ENCODE measurements at places on chromosomes 12 and 14. TPM values are rescaled to one million over a fixed set of nuclear protein-coding genes. Genes with fewer than 3 reads are reported as not detected.

- H3K27me3 ChIP-seq, result no peaks in the 10 kb centered on the region
- H3K4me1 ChIP-seq, result peaks cover 30% of the 10 kb centered on the region
- no peak for DNase-seq
- H3K4me3 ChIP-seq, result no peak overlapping the region
- H3K36me3 ChIP-seq, result no peaks in the 10 kb centered on the region
Observed at GRCh38 chr14:71464840-71465239, 467.4 kb upstream of the RGS6 start.

Gene PLEKHG7
- total RNA-seq, result not detected

DNA sequence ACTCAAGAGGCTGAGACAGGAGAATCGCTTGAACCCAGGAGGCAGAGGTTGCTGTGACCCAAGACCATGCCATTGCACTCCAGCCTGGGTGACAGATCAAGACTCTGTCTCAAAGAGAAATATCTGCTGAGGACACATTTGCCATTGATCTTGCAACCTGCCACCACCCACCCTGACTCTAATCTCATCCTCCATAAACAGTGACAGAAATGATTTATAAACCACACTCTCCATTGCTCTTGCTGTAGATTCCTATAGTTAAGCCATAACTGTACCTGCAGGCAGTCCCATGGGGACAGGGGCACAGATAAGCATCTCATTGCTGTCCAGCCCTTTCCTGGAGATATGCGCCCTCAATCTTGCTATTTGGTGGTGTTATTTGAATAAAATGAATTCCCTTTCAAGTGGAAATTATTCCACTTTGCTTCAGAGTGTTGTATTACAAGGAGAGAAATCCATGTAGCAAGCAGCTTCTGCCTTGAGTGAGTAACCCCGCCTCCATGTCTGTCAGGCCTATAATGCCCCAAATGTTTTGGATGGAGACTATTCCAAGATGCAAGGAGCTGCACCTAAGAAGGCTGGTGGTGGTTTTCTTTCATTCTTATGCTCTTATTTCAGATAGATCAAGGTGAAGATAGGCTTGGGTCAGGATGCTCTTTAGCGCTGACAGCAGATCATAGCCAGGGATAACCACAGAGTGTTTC, 3.0 kb upstream of the ZDHHC22 start:
- H3K4me3 ChIP-seq, result no peak overlapping the region
- DNase-seq, result no peak
- H3K27me3 ChIP-seq, result peaks cover 77% of the 10 kb centered on the region
- no peak overlapping the region for H3K27ac ChIP-seq
- H3K36me3 ChIP-seq, result no peaks in the 10 kb centered on the region

GRCh38 chr12:1350055-1350933, 244.1 kb downstream of the FBXL14 start:
- peak overlapping the region; percentile 53 for H3K27ac ChIP-seq
- H3K27me3 ChIP-seq, result no peaks in the 10 kb centered on the region
- no peaks in the 10 kb centered on the region for H3K36me3 ChIP-seq
- no peak overlapping the region for H3K4me3 ChIP-seq

DNA sequence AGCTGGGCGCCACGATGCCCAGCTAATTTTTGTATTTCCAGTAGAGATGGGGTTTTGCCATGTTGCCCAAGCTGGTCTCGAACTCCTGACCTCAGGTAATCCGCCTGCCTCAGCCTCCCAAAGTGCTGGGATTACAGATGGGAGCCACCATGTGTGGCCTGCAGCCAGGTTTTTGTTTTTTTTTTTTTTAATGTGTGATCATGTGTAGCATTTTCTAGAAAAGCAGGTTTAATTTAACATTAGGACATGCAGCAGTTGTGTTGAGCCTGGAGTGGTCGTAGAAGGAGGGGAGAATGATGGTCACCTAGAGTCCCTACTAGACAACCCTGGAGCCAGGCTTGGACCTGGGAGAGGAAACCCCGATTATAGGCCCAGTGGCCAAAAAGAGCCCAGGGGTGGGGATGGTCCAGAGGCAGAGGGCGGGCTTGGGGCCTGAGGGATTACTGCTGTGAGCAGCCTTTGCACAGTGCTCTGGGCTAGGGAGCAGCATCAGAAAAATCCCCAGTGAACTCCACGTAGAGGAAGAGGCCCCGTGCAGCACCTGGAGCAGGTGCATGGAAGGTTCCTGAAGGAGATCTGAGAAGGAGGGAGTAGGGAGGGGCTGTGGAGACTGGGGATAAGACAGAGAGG, 13.6 kb downstream of the DLK1 start:
- H3K27me3 ChIP-seq, result no peaks in the 10 kb centered on the region
- H3K4me3 ChIP-seq, result no peak overlapping the region

- peak; percentile 1 for DNase-seq
- H3K4me3 ChIP-seq, result no peak overlapping the region
- no peak overlapping the region for H3K27ac ChIP-seq
- H3K27me3 ChIP-seq, result no peaks in the 10 kb centered on the region
Observed at GRCh38 chr12:23209793-23210192, 584.8 kb downstream of the ETNK1 start.

DNA sequence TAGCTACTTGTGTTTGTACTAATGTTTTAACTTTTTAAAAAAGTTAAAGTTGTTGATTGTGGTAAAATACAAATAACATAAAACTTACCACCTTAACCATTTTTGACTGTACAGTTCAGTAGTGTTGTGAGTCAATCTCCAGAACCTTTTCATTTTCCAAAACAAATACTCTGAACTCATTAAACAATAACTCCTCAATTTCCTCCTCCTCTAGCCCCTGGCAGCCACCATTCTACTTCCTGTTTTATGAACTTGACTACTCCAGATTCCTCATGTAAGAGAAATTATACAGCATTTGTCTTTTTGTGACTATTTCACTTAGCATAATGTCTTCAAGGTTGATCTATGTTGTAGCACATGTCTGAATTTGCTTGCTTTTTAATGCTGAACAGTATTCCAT, 299.1 kb upstream of the AMIGO2 start:
- H3K4me1 ChIP-seq, result peaks cover 21% of the 10 kb centered on the region
- H3K27ac ChIP-seq, result peak overlapping the region; percentile 94
- DNase-seq, result peak; percentile 26
- H3K4me3 ChIP-seq, result no peak overlapping the region
- H3K36me3 ChIP-seq, result no peaks in the 10 kb centered on the region

Gene GLT1D1
- not detected for total RNA-seq

DNA sequence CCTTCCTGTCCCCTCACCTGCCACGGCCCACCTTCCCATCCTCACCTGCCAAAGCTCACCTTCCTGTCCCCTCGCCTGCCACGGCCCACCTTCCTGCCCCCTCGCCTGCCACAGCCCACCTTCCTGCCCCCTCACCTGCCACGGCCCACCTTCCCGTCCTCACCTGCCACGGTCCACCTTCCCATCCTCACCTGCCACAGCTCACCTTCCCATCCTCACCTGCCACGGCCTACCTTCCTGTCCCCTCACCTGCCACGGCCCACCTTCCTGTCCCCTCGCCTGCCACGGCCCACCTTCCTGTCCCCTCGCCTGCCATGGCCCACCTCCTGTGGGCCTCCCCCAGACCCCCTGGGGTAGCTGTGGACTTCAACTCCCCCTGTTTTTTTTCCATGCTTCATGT, 48.8 kb upstream of the GPR68 start:
- H3K36me3 ChIP-seq, result no peaks in the 10 kb centered on the region
- no peaks in the 10 kb centered on the region for H3K4me1 ChIP-seq
- H3K27ac ChIP-seq, result no peak overlapping the region
- no peak overlapping the region for H3K4me3 ChIP-seq
- DNase-seq, result no peak

GRCh38 chr12:106919910-106920544, 35.7 kb upstream of the TMEM263 start:
- H3K36me3 ChIP-seq, result no peaks in the 10 kb centered on the region
- peak; percentile 69 for DNase-seq
- H3K4me3 ChIP-seq, result no peak overlapping the region
- H3K27me3 ChIP-seq, result no peaks in the 10 kb centered on the region

Gene GCN1
- 79.7 TPM for total RNA-seq

Gene P2RX2
- total RNA-seq, result not detected

Gene RNU4-1
- total RNA-seq, result not detected

DNA sequence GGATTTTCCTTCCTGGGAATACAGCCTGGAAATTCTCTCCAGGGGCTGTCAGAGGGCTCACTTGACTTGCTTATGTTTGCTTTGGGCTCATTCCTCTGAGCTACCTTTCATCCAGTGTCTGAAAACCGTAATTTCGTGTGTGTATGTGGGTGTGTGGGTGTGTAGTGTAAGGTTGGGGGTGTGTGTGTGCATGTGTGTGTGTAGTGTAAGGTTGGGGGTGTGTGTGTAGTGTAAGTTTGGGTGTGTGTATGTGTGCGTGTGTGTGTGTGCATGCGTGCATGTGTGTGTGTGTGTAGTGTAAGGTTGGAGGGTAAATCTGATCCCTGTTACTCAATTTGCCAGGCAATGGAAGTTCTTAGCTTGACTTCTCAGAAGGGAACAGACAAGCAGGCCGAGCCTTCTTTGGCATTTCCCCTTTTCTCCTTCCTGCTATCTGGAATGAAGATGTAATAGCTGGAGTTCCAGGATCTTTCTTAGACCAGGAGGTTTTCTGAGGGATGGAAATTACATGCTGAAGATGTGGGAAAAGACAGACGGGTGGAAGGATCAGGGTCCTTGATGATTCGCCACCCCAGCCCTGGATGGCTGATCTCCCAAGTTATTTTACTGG, 15.5 kb upstream of the BEGAIN start:
- no peak overlapping the region for H3K4me3 ChIP-seq
- H3K4me1 ChIP-seq, result no peaks in the 10 kb centered on the region
- peaks cover 52% of the 10 kb centered on the region for H3K27me3 ChIP-seq
- no peaks in the 10 kb centered on the region for H3K36me3 ChIP-seq

Gene SMARCC2
- total RNA-seq, result 23.4 TPM

GRCh38 chr14:61567838-61568571, 127.3 kb upstream of the HIF1A start:
- no peak for DNase-seq
- peak overlapping the region; percentile 99 for H3K27ac ChIP-seq
- no peaks in the 10 kb centered on the region for H3K36me3 ChIP-seq
- H3K4me1 ChIP-seq, result peaks cover 88% of the 10 kb centered on the region

- peaks cover 59% of the 10 kb centered on the region for H3K27me3 ChIP-seq
- H3K4me1 ChIP-seq, result no peaks in the 10 kb centered on the region
- H3K27ac ChIP-seq, result no peak overlapping the region
Observed at GRCh38 chr14:36529062-36529461, 9.0 kb upstream of the NKX2-1 start.

- H3K27me3 ChIP-seq, result no peaks in the 10 kb centered on the region
- peaks cover 17% of the 10 kb centered on the region for H3K4me1 ChIP-seq
- H3K36me3 ChIP-seq, result no peaks in the 10 kb centered on the region
- H3K4me3 ChIP-seq, result no peak overlapping the region
- peak overlapping the region; percentile 45 for H3K27ac ChIP-seq
Observed at GRCh38 chr12:121709478-121709961, 3.0 kb upstream of the TMEM120B start.

- H3K36me3 ChIP-seq, result peaks cover 40% of the 10 kb centered on the region
- DNase-seq, result peak; percentile 98
- H3K4me1 ChIP-seq, result peaks cover 15% of the 10 kb centered on the region
- no peaks in the 10 kb centered on the region for H3K27me3 ChIP-seq
- H3K4me3 ChIP-seq, result peak within 1 kb of the TSS; percentile 100
Observed at GRCh38 chr12:112409064-112409905, at the start of gene RPL6. Gene RPL6 (minus strand): TSS chr12:112409605. CDS start chr12:112408656, 949 bp downstream.

Gene PRB2
- total RNA-seq, result not detected

Measured in GM23248 (cell line).